CD4-positive, alpha-beta T cell treated with Interleukin-4 for 1 hour (primary cell): ENCODE measurements at places on chromosomes 16 and 17.

DNA sequence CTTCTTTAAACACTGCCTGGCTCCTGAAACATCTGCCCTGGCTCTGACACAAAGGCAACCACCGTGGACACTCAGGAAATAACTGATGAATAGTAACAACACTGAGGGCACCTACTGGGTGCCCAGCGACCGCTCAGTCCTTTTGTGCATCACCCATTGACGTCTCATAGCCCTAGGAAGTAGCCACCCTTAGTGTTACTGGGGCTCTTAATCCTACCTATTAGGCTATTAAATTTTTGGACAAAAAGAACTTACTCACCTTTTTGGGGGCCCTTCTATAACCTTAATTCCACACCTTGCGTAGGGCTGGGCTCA is 11.7 kb downstream of the PPL start:
- no peak for DNase-seq

DNA sequence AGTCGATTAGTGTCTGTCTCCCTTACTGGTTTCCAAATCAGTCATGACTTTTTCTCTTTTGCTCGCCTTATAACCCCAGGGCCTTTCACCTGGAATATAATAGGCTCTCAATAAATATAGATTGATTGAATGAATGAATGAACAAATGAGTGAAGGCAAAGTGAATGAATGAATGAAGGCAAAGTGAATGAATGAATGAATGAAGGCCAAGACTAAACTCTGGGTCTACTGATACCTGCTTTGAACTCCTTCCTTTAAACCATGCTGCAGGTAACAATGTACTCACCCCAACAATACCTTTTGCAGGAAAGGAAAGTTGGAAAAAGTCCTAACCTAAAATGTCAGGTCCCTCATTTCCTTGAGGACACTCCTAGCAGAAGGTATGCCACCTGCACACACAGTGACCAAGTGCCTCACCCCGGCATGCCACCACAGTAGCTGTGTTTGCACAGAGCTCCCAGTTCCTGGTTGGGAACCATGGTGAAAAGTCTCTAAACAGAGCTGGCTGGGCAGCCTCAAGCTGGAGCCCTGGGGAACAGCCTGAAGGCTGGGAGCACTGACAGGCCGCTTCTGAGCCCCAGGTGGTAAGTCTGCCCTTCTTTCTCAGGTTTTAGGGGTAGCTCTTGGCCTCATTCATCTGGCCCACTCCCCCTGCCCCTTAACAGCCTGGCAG is 42.7 kb upstream of the ANKFN1 start:
- no peak for DNase-seq

DNA sequence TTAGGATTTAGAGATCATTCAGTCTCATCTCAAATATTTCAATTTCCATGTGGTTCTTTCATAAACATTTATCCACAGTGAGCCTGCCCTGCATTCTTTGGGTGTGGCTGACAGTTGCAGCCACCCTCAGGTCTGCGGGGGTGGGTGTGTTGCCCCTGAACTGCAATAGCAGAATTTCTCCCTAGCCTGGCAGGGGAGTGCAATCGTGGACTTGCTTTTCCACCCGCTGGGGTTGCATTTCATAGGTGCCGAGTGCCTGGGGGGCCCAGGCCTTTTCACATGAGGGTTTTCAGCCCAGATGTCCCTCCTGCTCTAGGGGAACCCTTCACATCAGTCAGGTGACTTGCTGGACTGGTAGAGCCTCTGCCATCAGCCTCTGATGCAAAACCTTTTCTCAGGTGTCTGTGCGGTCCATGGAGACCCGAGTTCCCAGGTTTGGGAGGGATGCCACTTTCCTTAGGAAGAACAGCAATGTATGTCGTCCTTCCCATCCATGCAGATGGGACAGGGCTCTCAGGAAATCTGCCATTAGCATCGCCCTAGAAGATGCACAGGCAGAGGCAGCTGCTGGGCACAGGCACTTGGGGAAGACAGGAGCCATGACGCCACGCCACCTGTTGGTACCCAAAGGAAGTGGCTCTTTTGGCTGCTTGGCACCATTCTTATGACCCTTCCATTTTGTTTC is 2.4 kb upstream of the USP36 start:
- peak; percentile 74 for DNase-seq

DNA sequence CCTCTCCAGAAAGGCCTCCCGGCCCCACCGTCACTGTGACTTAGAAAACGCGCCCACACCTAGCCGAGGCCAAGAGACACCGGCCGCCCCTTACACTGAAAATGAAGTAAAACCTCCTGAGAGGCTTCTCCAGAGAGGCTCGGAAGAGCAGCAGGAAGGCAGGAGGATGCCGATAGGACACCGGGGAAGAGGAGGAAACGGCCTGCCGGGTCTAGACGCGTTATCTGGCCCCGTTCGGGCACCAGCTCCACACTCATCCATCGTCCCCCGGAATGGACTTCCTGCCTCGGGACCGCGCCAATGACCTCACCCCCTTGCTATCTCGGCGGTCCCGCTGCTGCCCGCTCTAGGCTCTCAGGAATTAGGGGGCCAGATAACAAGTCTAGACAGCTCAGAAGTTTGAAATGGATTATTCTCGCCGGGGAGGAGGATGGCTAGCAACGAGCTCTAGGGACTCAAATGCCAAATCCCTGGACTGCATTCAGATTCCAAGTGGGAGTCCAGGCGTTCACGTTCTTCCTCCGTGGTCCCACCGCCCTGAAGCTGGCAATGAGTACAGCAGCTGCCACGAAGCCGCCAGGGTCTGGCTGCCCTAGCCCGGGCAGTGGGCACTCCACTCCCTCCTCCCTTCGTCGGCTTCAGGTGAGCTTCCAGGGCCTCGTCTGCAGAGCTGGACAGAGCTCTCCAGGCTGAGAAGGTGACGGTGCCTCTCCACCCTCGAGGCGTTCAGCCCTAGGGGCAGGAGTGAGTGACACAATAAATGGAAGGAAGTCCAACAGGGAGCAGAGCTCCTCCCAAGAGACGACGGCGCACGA is 350.9 kb downstream of the FOXL1 start:
- no peak for DNase-seq

DNA sequence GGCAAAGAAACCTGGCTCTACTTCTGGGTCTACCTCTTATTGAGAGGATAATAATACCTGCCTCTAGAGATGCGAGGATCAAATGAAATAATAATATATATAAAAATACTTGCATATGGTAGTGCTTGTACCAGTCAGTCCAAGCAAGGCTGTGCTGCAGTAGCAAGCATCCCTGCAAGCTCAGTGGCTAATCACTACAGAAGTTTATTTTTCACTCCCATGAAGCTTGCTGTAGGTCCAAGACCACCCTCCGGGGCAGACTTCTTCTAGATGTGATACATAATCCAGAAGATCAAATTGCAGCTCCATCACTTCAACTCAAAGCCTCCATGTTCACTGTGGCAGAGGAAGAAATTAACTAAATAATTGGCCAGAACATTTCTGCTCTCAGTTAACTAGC is 48.9 kb upstream of the NKD1 start:
- DNase-seq = no peak

- DNase-seq = no peak
Measured at GRCh38 chr17:70190959-70191805, 21.9 kb downstream of the KCNJ2 start.

DNA sequence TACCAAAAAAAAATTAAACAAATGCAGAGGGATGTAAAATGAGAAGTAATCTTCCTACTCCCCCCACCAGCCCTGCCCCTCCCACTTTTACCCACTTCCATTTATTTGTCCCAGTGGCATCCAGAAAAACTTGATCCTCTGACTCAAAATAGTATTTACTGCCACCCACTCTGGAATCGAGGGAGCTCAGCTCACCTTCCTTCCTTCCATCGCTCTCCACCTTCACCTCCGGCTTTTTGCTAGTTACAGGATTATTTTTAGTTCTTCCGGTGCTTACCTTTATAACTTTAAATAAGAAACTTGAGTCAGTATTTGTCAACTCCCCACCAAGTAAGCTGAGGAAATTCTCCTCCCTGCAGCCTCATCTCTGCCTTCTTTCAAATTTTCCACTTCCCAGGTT is 94.9 kb downstream of the AMFR start:
- DNase-seq = no peak

- DNase-seq = no peak
Measured at GRCh38 chr17:57622306-57622682, 122.8 kb downstream of the CCDC182 start.

DNA sequence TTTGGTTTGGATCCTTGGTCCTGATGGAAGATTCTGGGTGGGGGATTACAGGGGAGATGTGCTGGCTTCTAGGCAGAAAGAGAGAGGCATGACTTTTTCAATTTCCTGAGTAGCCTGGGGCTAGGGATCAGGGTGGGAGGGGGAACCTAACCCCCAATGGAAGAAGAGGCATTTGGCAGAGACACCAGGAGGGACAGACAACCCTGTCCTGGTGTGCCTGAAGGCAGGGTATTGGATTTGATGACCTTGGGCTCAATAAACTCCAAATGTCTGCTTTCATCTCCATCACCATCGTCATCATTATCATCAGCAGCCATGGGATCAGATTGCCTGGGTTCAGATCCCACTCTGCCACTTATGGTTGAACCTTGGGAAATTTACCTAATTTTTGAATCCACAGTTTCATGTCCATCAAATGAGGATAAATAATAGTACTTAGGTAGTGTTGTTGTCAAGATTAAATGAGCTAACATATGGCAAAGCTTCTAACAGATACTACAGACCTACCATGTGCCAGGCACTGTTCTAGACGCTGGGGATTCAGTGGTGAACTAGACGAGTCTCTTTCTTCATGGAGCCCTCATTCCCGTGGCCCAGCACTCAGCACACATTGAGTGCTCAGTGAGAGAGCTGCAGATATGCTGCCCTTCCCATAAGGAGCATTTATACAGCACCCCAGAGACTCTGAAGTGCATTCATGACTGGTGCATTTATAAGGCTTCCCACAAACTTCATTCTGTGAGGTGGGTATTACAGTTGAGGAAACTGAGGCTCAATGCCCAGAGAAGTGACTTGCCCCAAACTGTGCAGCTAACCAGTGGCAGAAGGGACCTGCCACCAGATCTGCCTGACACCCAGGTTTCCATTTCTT is 26.8 kb downstream of the IGFBP4 start:
- no peak for DNase-seq

GRCh38 chr17:41939693-41940090 is 9.3 kb downstream of the ODAD4 start:
- no peak for DNase-seq

GRCh38 chr17:50559674-50560184 is 786 bp upstream of the CACNA1G start:
- no peak for DNase-seq

- DNase-seq = no peak
Measured at GRCh38 chr16:88905563-88905962, 39.1 kb upstream of the PABPN1L start.

DNA sequence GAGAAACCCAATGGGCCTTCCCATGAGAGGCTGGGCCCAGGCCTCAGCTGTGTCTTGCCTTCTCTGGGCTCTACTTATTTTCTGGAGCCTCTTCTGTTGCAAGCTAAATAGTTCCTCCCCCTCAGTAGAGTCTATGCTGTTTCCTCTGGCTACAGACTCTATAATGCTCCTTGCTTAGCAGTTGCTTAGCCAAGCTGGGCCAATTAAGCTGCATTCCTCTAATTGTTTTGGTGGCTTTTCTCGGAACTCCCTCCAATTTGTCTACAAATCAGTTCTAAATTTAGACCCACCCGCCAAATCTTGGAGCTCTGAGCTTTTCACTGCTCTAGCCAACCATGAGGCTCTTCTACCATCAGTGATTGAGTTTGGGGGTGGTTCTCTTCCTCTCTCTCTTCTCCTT is 302.7 kb upstream of the ASIC2 start:
- DNase-seq = no peak
